ENCODE measurements at places on chromosomes 16 and 17.
A peak's percentile ranks its signal among the peaks of the same experiment; 100 is the strongest.

- DNase-seq = peak; percentile 8
Measured at GRCh38 chr17:65558683-65559460, 2.6 kb downstream of the AXIN2 start.

- DNase-seq = no peak
Measured at GRCh38 chr16:29686740-29687332, 7.9 kb downstream of the QPRT start.

- no peak for DNase-seq
Measured at GRCh38 chr17:15233022-15233805, 31.9 kb downstream of the PMP22 start.

DNA sequence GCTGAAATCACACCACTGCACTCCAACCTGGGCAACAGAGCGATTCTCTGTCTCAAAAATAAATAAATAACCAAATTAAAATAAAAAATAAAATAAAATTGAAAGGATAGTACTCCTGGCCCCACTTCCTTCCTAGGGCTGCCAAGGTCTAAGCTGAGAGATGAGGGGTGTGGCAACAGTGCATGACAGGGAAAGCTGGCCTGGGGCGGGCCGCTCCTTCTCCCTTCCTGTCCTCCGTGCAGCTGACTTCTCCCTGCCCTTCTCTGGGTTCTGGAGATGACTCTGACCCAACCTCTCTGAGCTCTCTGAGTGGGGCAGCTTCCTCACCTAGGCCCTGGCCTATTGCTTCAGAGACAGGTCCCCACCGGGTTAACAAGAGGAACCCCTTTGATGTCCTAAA lies 8.7 kb upstream of the SLC25A39 start:
- DNase-seq = no peak

GRCh38 chr17:44761932-44762810 lies 3.4 kb downstream of the ADAM11 start:
- no peak for DNase-seq

GRCh38 chr16:61945511-61945910 lies 90.7 kb downstream of the CDH8 start:
- no peak for DNase-seq

DNA sequence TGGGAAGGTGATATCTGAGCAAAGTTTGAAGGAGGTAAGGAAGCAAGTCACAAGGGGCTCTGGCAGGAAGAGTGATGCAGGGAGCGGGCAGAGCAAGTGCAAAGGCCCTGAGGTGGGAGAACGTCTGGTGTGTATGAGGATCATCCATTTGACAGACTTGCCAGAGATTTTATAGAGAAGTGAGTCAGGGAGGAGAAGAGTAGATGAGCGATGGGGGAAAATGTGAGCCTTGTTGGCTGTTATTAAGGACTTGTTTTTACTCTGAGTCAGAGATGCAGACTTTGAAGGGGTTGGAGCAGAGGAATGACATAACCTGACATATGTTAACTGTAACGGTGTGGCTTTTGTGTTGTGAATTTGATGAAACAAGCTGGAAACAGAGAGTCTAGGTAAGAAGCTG lies 3.5 kb upstream of the CLEC10A start:
- DNase-seq = no peak

GRCh38 chr16:65961476-65962143 lies 404.9 kb upstream of the CDH5 start:
- DNase-seq = no peak

DNA sequence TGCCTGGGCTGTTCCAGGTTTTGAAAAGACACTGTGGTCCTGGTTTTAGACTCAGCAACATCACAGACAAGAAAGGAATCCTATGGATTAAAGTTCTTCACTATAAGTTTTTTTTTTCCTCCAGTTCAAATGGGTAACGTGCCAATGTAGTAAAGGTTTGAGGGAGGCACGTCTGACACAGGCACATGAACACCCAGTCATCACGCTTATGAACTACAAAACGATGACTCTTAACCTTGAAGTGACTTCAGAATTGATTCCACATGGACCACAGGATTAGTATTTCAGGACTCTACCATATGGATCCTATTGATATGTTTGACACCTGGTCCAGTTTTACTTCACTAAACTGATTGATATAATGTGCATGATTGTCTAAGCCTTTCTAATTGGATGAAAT lies 2.3 kb downstream of the PRMT7 start:
- DNase-seq = no peak

GRCh38 chr17:49210158-49211029 lies at the start of the genes ABI3 and GNGT2:
TSS of gene ABI3 (plus strand) at chr17:49210707. CDS start at chr17:49210725, 18 bp downstream.
TSS of gene GNGT2 (minus strand) at chr17:49210574. CDS start at chr17:49207422, 3,152 bp downstream.
- peak; percentile 73 for DNase-seq

Data from CD4-positive, alpha-beta T cell treated with Interleukin-10 for 1 hour (primary cell).